Activated T-cell treated with anti-CD3 and anti-CD28 coated beads, Interleukin-2, amount 50 U/mL, for 24 hours (primary cell): ENCODE measurements at places on chromosomes 7 and 10.

DNA sequence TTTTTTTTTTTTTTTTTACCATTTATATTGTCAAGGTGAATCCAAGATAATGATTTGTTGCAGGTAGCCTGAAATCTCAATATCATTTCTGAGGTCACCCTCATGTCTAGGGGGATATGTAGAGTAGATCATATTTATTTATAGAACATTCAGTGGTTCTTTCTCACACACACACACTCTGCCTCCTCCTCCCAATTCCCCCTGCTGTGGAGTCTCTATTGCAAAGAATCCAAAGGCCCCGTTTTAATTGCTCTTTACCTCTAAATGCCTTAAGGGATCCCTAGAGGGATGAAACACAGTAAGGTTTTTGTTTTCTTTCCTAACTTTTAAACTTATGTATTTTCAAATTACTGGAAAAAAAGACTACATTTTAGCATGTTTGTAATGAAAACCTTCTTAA lies 170.0 kb downstream of the PRKG1 start:
- DNase-seq = no peak

DNA sequence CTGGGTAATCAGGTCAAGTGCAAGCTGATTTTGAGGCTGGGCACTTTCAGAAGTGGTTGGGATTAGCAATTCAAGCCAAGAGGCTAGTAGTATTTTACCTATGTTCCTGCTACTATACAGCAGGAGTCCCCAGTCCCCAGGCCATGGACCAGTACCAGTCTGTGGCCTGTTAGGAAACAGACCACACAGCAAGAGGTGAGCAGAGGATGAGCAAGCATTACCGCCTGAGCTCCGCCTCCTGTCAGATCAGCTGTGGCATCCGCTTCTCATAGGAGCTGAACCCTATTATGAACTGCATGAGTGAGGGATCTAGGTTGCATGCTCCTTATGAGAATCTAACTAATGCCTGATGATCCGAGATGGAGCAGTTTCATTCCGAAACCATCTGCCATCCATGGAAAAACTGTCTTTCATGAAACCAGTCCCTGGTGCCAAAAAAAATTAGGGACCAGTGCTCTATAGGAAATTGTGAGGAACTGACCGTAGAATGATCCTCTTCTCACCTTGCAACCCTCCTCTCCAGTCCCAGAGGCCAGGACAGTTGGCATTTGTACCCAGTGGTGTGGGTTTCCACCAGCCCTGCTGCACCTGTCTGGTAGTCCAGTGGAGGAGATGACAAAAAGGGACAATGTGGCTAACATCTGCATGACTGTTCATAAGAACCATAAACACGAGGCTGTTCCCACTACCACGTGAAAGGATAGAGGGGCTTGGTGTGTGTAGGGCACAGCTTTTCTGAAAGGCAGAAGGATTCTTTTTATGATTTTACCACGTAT lies 172.5 kb downstream of the KIAA1217 start:
- no peak for DNase-seq

DNA sequence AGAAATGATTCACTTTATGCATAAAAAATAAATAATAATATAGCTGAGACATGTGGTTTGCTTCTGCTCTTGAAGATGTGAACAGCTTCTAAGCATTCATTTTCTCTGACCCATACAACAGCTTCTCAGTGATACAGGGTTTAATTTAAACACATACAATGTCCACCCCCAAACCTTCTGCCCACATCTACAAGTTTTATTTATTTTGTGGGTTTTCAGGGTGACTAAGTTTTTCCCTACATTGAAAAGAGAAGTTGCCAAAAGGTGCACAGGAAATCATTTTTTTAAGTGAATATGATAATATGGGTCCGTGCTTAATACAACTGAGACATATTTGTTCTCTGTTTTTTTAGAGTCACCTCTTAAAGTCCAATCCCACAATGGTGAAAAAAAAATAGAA lies 17.2 kb downstream of the INHBA start:
- no peak for DNase-seq

DNA sequence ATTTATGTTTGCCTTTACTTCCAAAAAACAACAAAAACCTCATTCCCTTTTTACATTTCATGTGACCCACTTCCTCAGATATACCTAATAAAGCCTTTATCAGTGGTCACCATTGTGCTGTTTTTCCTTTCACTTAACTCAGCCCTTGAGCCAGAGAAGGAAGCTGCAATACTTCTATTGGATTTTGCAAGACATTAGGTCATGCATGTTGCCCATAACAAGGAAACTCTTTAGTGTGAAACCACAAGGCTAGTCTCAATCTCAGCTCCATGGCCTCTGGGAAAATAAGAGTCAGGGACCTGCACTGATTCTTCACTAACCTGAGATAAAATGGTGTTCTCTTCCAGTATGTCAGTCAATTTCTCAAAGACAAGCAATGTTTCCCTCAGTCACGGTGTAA lies 27.8 kb downstream of the STEAP4 start:
- no peak for DNase-seq

DNA sequence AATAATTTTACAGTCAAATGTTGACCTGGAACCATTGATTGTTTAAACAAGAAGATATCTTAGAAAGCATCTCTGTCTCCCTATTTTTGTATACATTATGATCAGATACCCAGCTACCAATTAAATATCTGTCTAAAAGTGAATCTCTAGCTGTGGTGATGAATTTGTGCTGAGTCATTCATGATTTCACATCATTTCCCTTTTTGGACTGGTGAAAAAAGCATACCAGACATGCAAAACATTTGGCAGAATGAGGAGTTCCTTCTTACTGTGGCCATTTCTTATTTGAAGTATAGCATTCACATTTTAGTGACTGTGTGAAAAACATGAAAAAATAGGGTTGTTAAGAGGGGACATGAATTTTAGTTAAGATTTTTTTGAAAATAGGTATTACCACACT lies 98.0 kb upstream of the GATA3 start:
- DNase-seq = no peak

GRCh38 chr7:47534322-47535034 lies 47.4 kb downstream of the TNS3 start:
- no peak for DNase-seq

- no peak for DNase-seq
These were observed 556.5 kb upstream of the LRRN3 start for GRCh38 chr7:110534241-110534931.

DNA sequence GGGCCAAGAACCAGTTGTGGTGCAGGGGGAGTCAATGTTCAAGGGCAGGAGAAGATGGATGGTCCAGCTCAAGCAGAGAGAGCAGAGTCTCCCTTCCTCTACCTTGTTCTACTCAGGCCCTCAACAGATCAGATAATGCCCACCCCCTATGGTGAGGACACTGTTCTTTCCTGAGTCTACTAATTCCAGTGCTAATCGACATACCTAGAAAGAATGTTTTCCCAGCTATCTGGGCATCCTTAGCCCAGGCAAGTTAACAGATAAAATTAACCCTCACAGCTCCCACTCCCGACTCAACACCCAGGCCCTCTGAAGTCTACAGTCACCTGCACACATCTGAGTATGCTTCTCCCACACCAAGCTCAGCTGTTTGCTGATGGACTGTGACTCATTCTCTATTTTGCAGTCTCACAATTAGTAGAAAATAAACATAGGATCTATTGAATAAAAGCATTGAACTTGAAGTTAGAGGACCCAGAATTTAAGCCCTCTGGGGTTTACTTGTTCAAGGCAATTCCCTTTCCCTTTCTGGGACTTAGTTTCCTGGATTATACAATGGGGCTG lies 17.1 kb downstream of the COL13A1 start:
- no peak for DNase-seq
